C1 segment of cervical spinal cord (tissue), 14 donors: ENCODE measurements at places on chromosomes 2 and 18.

DNA sequence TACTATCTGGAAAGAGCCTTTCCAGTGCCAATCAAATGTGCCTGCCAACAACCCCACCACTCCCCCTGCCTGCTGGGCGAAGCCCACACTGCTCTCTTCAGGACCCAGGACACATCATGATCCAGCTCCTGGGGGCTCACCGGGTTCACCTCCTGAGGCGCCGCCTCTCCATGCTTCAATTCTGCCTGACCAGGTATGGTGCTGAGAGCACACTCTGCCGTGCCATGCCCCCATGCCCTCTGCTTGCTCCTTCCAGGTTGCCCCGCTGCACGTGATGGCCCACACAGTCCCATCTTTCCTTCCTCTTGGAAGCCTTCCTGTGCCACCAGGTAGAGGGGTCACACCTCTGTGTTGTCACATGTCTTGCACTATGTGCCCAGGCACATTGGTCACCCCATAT, 47.5 kb downstream of the ASB18 start:
- DNase-seq = no peak

DNA sequence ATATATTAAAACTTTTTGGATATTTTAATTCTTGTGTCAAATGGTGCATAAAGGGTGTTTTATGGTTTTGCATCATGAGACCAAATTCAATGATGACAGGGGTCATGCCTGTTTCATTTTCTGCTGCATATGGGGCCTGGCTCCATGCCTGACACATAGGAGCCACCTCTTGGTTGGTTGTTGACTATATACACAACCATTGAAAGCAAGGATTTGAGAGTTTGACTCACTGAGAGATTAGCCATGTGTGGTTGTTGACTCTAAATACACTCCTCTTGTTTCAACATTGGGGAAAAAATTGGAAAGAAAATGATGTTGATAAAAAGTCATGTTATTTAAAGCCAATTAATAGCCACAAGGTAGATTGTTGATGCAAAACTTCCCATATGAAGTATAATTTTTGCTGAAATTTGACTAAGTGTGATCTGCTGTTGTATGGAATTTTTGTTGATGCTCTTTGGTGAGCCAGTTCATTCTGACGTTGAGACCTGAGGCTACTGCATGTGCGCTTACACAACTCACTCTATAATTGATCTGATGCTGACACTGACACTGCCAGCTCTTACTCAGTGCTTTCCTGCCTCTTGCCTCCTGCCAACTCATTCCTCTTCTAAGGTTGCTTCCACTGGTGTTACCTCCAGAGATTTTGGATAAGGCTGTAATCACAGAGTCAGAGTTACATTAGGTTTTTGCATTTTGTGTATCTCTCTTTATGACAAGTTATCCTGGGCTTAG, 446.2 kb upstream of the SLC14A2 start:
- no peak for DNase-seq

DNA sequence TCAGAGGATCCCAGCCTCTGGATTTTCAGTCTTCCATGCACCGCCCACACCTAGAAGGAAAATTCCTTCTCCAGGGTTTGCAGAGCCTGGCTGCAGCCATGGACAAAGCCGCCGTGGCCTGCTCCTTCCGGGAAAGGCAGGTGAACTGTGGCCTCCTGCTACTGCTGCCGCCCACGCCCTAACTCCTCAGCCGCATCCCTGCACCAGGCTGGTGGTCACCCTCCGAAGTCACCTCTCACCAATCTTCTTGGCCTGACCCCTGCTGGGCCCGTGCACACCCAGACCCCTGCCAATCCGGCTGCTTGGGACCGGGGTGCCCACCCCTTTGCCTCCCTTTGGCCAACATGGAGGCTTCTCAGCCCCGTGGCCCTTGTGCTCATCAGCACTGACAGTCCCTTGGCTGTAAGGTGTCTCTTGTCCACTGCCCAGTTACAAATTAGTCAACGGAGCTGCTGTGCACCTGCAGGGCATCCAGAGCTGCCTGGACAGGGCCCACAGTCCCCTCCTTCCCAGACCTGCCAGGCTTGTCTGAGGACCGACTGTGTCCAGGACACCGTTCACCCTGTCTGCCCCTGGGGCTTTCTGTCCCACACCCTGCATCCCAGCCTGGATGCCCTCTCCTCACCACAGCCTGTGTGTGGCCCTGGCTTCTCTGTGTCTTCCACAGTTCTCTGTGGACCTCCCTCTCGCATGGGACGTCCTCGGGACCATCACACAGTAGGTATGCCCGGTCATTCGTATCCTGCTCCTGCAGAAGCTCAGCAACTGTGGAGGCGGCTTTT, 130.1 kb upstream of the TPO start:
- DNase-seq = no peak

DNA sequence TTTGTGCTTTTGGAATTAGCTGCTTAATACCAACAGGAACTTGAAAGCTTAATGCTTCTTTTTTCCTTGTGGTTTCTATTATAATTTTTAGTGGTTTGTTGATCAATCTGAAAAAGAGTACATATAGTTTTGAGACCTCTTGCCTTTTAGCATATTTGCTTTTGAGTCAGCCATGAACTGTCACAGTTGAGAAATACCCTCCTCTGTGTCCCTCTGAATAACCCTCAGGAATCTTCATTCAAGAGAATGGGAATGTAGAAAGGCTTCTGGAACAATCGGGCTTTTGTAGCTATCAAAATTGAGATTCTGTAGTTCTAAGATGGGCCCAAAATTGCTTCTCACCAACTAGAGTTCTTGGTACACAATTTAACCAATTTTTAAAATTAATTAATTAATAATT, 451.1 kb upstream of the TRIB2 start:
- no peak for DNase-seq

- DNase-seq = no peak
These were observed 16.8 kb downstream of the MAIP1 start for GRCh38 chr2:199972088-199972626.

DNA sequence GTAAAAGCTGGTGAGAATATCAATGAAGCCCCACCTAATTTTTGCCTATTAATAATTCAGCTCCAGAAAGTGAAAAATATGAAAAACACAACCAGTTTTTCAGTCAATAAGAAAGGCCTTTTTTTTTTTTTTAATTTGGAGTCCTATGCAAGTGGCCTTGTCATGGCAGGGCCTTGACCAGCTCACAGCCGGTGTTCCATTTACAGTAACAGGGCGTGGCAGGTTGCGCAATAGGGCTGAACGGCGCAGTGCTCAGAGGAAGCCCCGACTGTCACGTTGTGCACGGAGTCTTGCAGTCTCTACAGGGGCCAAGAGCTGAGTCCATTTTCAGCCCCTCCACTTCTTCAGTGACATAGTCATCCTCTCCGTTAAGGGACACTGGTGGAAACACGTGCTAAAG, 184.1 kb upstream of the FN1 start:
- no peak for DNase-seq

DNA sequence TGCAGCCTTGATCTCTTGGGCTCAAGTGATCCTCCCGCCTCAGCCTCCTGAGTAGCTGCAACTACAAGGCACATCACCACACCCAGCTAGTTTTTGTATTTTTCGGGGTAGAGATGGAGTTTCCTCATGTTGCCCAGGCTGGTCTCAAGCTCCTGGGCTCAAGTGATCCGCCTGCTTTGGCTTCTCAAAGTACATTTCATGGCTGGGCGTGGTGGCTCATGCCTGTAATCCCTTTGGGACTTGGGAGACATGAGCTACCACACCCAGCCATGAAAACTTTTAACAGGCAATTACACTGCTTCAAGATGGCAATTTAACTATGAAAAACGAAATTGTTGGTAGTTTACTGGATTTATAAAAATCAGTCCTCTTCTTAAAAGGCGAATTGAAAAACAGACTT, 69.7 kb downstream of the MEP1B start:
- no peak for DNase-seq

DNA sequence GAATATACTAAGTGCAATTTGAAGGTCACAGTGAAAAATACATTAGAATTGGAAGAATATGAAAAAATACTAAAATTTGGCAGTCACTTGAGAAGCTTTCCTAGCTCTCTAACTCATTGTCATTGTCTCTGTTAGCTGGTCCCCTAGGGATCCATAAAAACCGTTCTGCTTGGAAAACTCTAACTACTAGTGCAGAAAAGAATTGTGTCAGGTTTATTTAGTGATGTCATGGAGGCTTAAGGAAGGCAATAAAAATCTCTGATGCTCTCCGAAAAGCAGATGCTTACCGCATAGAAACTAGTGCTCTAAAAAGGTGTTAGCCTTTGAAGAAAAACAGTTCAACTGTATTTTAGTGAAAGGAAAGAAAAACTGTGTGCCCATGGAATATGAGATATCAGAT, 150.1 kb upstream of the DLGAP1 start:
- DNase-seq = no peak

GRCh38 chr2:75560022-75560767, 544 bp downstream of the EVA1A start:
- no peak for DNase-seq

GRCh38 chr2:75241696-75242095, 42.4 kb upstream of the TACR1 start:
- DNase-seq = no peak

DNA sequence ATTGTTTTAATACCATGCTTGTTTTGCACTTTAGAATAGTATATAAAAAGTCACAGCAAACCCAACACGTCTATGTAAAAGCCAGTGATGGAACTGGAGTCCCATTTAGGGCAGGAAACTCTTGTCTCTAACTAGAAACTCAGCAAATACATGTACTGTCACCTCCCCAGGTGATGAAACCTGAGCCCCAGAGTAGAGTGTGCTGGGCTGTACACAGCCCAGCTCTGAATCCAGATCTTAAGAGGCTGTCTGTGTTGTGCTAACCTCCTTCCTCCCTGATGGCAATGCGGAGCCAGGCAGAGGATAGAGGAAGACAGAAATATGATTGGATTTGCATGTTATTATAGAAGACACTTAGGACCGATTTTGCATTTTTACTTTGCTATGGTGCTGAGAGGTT, 317.5 kb upstream of the TRIB2 start:
- DNase-seq = no peak

DNA sequence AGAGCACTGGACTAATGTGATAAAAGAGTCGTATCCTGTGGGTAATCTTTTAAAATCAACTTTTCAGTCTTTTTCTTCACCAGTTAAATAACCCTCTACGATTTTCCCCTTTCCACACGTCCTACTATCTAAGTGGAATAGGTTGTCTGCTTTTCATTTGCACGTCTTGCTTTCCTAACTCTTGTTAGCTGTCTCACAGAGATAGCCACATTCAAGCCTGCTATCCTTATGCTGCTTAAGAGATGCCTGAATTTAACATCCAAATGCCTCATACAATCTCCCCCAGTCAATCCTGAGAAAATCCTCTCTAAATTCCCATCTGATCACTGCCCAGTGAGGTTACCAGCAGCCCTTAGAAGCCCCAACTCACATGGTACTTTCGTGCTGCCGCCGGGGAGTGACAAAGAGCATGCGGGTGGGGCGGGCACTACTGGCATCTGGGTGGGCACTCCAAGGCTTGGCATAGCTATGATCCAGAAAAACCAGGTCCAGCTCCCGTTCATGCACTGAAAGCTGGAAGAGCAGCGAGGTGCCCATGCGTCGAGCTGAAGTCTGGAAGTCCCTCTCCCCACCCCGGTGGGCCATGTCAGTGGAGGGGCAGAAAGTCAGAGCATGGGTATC, 1.5 kb downstream of the KANSL3 start:
- DNase-seq = no peak

GRCh38 chr2:123362671-123363440, 662.2 kb upstream of the CNTNAP5 start:
- DNase-seq = no peak

- no peak for DNase-seq
These were observed 19.4 kb upstream of the RNF138 start for GRCh38 chr18:32072321-32072720.

DNA sequence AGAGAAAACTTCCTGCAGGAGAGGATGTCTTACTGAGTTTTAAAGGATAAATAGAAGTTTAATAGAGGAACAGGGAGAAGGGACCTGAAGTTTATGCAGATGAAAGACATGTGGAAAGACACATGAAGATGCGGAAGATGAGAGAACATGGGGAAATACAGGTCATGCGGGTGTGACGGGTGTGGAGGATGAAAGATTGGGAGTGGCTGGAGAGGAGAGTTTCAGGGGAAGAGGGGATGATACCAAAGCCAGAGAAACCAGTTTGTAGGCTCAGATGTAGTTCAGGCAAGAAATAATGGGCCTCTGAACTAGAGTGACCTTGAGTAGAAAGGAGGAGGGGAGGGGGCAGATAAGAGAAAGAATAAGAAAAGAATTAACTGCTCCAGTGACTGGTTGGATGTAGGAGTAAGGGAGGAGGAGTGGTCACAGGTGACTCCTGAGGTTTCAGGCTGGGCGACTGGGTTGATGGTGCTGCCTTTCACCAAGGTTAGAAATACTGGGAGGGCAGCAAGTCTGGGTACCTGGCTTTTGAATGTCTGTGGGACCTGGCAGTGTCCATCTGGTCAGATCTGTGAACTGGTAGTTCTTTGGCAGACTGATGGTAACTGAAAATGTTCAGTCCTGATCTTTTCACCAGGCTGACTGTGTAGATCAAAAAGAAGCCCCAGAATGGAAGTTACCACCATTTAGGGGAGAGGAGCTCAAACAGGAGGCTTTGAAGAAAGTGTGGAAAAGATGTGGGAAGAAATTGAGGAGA, 69.4 kb downstream of the TET3 start:
- DNase-seq = no peak

GRCh38 chr2:11863103-11863502, 116.7 kb downstream of the LPIN1 start:
- DNase-seq = no peak

DNA sequence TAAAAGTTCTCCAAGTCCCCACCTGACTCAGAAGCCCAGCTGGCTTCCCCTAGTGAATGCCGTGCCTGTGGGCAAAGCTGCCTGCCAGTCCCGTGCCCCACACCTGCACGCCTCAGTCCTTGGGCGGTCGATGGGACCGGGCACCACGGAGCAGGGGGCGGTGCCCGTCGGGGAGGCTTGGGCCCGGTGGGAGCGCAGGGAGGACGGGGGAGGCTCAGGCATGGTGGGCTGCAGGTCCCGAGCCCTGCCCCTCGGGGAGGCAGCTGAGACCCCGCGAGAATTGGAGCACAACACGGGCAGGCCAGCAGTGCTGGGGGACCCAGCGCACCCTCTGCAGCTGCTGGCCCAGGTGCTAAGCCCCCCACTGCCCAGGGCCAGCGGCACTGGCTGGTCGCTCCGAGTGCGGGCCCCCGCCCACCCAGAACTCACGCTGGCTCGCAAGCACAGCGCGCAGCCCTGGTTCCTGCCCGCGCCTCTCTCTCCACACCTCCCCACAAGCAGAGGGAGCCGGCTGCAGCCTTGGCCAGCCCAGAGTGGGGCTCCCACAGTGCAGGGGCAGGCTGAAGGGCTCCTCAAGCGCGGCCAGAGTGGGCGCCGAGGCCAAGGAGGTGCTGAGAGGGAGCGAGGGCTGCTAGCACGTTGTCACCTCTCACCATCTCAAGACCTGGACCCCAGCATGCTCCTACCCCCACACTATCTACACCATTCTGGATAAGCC, 215.5 kb downstream of the TNS1 start:
- DNase-seq = no peak

DNA sequence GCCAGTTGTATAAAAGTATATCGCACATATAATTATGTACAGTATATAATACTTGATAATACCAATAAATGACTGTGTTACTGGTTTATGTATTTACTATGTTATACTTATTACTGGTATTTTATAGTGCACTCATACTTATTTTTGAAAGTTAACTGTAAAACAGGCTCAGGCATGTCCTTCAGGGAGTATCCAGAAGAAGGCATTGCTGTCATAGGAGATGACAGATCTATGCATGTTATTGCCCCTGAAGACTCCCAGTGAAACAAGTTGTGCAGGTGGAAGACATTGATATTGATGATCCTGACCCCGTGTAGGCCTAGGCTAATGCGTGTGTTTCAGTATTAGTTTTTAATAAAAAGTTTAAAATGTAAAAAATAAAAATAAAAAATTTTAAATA, 20.3 kb upstream of the ASXL3 start:
- DNase-seq = no peak

- DNase-seq = no peak
These were observed 14.7 kb upstream of the PUM2 start for GRCh38 chr2:20365249-20365817.
